ENCODE measurements at places on chromosomes 5 and 9.
A peak's percentile ranks its signal among the peaks of the same experiment; 100 is the strongest.

GRCh38 chr9:2465921-2466460 lies 155.6 kb upstream of the VLDLR start:
- DNase-seq = peak; percentile 40

DNA sequence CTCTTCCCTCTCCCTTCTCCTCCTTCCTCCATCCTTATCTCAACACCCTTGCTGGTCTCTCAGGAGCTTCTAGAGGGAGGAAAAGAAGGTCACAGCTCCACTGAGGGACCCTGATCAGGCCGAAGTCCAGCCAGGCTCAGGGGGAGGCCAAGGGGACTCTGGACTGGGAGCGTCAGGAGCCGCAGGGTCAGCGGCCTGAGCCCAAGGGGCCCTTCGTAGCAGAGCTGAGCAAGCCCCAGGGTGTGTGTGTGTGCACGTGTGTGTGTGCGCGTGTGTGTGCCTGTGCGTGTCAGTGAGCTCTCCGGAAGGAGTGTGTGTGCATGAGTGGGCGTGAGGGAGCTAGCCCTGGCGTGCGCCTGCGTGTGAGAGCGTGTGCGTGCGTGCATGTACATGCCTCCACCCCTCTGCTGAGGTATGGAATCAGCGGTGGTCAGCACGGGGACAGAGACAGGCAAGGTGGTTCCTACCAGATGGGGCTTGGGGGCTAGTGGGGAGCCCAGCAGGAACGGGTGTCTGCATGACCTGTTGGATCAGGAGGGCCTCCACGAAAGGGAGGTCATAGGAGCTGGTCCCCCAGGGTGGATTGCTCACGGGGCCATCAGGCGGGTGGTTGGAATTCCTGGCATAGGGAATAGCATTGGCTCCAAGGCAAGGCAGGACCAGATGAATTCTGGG lies 10.0 kb upstream of the AGPAT2 start:
- DNase-seq = no peak

DNA sequence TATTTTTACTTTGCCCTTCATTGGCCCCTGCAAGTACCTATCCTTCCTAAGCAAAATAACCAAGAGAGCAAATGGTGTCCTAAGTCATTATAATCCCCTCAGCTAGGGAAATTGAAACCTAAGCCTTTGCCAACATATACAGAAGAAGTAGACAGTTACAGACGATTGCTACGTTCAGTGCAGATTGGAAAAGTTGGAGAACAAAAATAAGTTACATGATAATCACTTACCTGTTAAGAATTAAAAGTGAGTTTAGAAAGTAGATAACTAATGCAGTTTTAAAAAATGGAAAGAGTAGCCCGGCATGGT lies 244.8 kb downstream of the MPDZ start:
- DNase-seq = no peak

GRCh38 chr5:6731465-6732237 lies 18.4 kb downstream of the TENT4A start:
- no peak for DNase-seq

DNA sequence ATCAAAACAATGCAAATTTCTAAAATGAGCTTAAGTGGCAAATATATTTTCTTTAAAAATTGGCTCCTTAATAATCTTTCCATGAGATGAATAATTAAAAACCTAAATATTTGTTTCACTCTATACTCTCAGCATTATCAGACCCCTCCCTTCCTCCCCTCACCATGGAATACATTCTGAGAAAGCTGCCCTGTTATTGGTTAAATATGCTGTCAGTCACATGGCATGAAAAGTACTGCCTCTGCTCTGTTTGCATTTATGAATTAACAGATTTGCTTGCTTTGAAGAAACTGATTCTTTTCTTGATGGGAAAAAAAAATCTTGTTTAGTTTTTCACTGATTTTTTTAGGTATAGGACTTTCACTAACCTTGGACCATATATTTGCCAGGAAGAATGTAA lies 17.0 kb upstream of the RPS23 start:
- no peak for DNase-seq

- no peak for DNase-seq
Measured at GRCh38 chr5:91373006-91373405, 10.1 kb downstream of the ARRDC3 start.

GRCh38 chr9:29669613-29670012 lies 2096.3 kb upstream of the C9orf72 start:
- no peak for DNase-seq

- DNase-seq = no peak
Measured at GRCh38 chr5:125336401-125336800, 590.0 kb upstream of the ZNF608 start.

DNA sequence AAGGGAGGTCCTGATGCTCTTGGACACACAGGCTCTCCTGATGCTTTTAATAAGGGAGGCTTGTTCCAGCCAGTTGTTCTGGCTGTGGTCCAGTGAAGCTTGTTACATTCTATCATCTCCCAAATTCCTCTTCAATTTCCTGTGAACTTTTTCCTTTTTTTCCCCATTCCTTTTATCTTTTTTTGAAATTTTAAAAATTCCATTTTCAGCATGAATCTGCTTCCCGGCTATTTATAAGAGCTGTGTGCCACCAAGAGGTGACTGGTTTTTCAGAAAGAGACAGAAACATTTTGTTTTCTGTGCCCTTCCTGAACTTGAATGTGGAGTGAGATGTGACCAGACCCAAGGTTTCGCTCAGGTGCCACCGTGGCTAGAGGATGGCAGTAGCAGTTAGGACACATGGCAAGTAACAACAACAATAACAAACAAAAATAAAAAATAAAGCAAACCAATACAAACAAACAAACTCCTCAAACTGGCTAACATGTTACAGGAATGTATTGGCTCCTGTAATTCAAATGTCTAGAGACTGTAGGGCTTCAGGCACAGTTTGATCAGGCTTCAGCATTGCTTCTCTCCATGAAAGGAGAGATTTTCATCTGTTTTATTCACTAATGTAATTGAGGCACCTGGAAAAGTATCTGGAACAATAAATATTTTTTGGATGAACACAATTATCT lies 121.1 kb downstream of the BOD1 start:
- DNase-seq = no peak

DNA sequence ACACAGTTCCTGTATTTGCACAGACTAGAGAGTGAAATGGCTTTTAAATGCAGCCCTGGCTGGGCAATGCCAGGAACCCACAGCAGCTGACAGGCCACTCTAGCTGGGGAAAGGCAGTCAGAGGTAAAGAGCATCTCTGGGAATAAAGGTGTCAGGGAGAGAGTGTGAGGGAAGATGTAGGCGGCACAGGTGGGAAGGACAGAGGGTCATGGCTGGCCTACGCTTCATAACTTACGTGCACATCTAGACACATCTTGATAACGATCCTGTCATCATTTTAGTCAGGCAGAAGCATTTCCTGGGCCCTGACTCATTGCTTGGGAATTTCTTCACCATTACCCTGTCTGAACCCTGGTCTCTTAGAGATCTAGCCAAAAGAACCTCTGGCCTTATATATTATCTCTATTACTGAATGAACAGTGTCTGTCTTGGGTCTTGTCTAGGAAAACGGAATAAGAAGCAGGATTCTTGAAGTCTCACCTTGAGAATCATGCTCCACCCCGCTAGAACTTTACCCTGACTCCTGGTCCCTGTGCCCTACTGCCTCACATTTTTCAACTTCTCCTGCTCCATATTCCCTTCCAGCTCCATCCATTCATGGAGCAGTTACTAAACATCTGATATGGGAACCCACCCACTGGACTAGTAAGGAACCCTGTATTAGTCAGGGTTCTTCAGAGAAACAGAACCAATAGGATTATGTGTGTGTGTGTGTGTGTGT lies 106.4 kb upstream of the ELL2 start:
- peak; percentile 98 for DNase-seq

GRCh38 chr9:130026583-130027340 lies 16.2 kb downstream of the FNBP1 start:
- DNase-seq = no peak

- peak; percentile 63 for DNase-seq
Measured at GRCh38 chr9:31608416-31608815, 776.0 kb upstream of the ACO1 start.

DNA sequence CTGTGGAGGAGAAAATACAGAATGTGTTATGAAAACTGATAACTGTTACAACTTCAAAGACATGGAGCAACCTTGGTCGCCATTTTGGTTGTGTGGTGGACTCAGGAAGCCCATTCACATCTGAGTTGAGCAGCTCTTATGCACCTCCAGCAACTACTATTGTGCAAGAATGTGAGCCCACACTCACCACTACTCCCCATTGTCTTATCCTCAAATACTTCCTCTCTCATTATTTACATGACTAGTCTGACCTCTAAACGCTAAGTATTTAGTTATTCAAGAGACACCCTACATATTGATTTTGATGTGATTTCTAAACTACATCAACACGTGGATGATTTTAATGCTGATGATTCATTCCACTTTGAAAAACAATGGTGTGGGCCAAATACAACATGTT lies 516.6 kb upstream of the CLINT1 start:
- DNase-seq = no peak

DNA sequence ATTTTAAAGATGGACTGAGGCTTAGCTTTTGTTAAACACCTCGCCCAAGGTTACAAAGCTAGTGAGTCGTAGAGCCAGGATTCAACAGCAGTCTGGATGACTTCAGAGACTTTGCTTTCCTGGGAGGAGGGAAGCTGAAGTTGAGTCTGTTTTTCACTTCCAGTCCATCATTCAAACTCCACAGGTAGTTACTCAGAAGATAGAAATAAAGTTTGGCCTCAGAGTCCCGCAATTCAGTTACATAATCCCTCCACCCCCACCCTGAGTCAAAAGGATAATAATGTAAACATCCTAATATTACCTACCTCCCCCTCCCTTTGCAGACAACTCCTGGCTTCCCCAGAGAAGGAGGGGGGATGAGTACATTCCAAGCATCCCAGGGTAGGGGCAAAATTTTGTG lies 8.1 kb downstream of the HBEGF start:
- peak; percentile 59 for DNase-seq

GRCh38 chr5:76406673-76407072 lies 3.6 kb downstream of the IQGAP2 start:
- DNase-seq = no peak

- DNase-seq = no peak
Measured at GRCh38 chr5:61407706-61408270, 75.7 kb downstream of the ZSWIM6 start.

DNA sequence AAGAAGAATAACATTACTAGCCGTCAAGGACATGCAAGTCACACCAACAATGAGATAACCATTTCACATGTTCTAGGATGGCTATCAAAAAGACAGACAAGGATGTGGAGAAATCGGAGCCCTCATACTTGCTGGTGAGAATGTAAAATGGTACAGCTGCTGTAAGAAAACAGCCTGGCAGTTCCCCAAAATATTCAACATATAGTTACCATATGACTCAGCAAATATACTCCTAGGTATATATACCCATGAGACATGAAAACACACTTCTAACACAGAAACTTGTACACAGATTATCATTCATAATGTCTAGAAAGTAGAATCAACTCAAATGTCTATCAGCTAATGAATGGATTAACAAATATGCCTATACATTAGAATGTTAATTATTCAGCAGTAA lies 105.4 kb upstream of the PCAT7 start:
- no peak for DNase-seq

DNA sequence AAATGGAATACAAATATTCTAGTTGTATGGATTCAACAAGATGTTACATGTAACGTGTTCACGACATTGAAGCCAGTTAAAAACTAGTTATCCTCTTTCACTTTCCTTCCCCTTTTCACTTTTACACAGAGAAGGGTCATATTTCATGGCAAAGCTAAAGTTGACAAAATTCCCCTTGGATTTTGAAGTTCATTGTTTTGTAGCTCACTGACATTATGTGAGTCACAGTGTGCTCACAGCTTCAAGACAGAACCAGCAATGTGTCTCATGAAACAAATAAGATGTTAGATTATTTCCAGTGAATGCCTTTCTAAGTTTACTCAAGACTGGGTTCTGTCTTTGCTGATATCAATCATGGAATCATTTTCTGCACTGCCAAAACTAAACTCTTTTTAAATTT lies 535.5 kb upstream of the GRIN3A start:
- DNase-seq = peak; percentile 78

DNA sequence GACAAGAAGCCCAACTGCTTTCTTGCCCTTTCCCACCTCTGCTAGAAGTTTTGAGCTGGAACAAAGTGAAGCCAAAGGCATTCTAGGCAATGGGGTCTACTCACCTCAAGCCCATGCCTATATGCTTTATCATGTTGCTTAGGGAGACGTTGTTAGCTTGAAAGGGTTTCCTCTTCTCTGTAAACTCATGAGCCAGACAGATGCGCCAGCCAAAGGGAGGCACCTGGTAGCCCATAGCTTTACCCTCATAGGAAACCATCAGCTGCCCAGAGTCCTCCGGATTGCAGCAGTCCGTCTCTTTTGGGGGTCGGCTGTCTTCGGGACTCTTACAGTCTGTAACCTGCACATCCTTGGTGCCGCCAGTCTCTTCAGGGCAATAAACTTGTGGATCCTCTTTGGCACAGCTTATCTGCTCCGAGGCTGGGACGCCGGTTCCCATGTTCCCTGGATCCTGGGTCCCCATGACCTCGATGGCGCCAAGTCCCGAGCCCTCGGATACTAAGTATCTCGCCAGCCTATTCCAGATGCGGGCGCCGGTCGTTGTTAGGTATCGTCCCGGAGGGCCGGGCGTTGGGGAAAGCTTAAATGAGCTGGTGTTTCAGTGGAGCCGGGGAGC lies 678 bp downstream of the GBA2 start:
- DNase-seq = no peak

DNA sequence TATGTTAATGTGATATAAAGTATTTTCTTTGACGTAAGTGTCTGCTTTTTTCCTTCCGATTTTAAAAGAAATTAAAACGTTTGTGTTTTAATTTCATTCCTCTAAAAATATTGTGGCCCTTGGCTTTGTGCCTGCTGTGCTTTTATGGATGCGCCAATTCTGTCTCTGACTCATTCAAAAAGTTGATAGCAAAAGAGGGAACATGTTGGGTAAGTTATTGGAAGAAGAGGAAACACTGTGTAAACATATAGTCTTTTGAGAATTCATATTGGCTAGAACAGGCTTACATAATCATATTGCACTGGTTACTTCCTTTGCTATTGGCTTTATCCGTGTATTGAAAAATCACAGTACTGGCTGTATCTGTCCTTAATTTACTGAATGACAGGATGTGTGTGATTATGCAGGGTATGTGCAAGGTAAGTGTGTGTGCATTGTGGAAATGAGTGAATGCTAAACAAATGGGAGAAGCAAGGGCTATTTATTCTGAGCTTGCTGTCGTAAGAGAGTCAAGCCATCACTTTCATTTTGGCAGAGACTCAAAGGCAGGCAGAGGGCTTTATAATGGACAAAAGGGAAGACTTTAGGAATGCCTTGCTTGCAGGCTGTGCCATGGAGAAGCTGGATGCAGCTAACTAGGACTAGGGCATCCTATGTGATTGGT lies 67.8 kb downstream of the SGCD start:
- no peak for DNase-seq

- DNase-seq = no peak
Measured at GRCh38 chr5:158084292-158084691, 225.3 kb upstream of the CLINT1 start.

DNA sequence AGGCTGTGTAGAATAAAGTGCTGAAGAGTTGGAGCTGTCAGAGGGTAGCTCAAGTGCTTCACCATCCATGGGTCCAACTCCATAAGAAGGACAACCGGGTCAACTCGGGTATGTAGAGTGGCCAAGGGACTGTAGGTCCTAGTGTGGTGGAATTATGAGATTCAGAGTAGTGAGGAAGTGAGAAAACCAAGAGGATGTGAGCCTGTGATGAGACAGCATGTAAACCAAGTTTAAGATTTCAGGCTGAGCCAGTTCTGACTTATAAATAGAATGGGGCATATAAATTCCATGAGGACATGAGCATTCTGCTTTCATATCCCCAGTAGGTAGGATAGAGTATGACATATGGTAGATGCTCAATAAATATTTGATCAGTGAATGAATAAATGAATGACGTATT lies 96.3 kb downstream of the CFAP95 start:
- peak; percentile 93 for DNase-seq

Measured in HT1080 (cell line).